AG09309 (cell line): ENCODE measurements at places on chromosomes 2 and 18.
A peak's percentile ranks its signal among the peaks of the same experiment; 100 is the strongest.

- DNase-seq: no peak
These were observed 89.6 kb downstream of the TCF7L1 start for GRCh38 chr2:85222792-85223191.

DNA sequence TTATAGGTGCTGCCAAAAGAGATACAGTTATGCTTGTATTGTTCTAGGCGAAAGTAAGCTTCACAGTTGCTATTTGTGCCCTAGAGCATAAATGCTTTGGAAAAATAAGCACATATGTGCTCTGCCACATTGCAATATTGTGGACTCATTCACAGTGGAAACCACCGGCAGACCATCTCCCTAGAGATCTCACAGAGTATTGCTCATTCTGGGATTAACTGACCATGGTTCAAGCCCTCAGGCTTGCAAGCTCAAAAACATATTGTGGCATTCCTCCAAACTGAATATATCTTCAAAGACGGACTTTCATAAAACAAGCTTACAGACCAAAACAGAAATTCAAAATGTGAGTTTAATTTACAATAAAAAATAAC lies 158.2 kb upstream of the CCDC150 start:
- DNase-seq: peak; percentile 91

DNA sequence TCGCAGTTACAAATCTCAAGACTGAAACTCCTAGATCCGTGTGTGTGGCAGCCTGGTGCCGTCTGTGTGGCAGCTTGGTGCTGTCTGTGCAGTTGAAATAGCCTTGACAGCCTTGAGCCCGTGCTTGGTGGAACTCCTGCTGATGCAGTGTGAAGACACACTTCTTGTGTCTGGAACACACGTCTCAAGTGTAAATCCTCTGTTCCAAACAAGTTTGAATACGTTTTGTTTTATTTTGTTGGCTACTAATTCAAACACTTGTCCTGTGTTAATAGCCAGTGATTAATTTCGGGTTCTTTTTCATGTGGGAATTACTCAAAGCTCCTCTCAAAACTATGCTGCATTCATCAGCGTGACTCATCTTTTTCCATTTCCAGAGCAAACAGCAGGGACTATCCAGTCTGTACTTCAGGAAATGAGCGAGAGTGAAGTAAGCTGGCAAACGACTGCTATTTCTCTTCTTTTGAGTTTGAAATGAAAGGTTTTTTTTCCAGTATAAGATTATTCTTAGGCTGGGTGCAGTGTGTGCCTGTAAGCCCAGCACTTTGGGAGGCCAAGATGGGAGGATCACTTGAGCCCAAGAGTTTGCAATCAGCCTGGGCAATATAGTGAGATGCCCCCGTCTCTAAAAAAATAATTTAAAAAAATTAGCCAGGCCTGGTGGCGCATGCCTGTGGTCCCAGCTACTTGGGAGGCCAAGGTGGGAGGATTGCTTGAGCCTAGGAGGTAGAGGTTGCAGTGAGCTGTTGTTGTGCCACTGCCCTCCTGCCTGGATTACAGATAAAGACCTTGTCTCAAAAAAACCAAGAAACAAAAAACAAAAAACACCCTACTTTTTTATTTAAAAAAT lies 152.9 kb downstream of the SPP2 start:
- peak; percentile 77 for DNase-seq

DNA sequence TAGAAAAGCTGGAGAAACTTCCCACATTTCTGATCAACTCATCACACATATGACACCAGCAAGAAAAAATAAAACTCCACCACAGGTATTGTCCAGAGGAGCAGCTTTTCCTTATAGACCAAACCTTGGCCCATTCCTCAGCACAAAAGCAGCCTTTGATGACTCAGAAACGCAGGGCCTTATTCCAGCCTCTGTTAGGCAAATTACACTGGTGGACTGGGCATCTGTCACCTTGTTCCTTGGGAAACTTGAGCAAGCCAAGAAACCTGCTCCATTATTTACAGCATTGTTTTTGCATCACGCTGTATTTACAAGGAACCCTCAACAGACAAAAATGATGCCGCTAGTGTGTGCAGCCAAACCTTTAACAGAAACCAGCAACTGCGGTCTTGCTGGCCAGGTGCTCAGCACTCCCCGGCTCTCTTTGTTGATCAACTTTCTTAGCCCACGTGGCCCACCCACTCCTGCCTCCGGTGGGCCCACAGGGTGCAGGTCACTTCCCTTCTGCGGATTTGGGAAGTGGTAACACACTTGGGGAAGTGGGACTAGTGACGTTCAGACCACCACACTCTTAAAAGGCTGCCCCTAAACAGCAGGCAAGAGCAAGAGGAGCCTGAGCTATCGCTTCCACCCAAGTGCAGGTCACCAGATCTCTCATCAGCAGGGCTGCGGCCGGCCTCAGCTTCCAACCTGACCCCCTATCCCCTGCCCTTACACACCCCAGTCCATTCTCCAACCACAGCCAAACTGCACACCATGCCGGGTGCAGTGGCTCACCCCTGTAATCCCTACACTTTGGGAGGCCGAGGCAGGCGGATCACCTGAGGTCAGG lies 1.5 kb downstream of the AP1S3 start:
- no peak for DNase-seq

- DNase-seq: no peak
These were observed 27.3 kb upstream of the MLPH start for GRCh38 chr2:237459741-237460174.

GRCh38 chr2:240439698-240440151 lies 4.3 kb downstream of the GPC1 start:
- no peak for DNase-seq

GRCh38 chr18:42936289-42936688 lies 179.2 kb downstream of the RIT2 start:
- DNase-seq: no peak

- no peak for DNase-seq
These were observed 120.7 kb upstream of the ZC3H15 start for GRCh38 chr2:186365406-186365805.

GRCh38 chr18:46341986-46342525 lies 237.9 kb downstream of the HAUS1 start:
- DNase-seq: no peak

- DNase-seq: peak; percentile 25
These were observed 42.9 kb downstream of the QPCT start for GRCh38 chr2:37387148-37387835.

DNA sequence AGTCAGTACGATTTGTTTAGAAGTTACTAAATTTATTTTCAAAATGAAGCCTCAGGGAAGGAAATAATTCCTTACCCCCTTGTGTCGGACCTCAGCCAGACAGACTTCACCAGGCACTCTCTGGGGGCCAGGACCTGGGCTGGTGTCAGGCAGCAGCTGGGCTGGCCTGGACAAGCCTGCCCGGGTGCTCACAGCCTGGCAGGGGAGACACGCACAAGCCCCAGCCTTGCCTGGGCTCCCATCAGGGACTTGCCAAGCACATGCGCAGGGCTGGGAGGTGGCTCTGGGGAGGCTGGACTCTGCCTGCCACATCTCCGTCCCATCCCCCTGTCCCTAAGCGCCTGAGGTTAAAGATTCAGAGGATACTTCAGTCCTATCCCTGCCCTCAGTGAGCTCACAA lies 56.8 kb upstream of the HS6ST1 start:
- DNase-seq: no peak

GRCh38 chr18:14776801-14777200 lies 28.8 kb downstream of the ANKRD30B start:
- no peak for DNase-seq

DNA sequence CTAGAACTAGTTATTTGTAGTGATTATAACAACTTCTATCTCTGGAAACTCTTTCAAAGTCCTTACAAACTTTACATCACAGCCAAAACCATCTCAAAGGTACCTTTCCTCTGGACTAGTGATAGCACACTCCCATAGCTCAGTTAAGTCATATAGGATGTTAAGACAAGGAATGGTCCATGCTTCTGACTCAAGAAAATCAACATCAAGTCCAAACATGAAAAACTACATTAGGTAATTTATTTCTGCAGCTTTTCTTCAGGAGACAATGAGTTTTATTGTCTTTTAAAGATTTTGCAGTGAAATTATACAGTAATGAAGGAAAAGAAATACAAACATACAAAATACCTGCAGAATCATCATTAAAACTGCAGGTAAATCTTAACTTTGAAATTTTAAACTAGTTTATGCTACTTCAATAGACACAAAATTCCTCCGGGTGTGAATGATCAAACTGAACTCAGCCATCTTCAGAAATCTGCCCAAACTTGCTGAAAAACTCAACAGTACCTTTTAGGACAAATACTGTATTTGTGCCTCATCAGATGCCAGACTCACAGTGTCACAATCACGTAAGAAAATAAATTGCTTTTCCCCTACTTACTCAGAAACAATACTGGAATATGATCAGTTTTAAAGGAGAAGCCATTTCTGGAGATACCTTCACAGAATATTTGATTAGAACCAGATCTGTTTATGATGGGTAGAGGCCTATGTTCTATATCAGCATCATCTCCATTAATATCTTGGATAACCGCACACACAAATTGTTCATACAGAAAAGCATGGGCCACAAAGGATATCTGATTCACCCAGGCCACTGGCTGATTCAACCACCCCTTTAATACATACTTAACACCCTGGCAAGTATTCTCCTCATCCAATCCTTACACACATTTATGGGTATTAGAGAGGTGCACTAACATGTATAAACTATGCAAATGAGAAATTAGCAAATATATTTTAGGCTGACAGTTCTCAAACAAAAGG lies 2.6 kb downstream of the TMEM131 start:
- no peak for DNase-seq

DNA sequence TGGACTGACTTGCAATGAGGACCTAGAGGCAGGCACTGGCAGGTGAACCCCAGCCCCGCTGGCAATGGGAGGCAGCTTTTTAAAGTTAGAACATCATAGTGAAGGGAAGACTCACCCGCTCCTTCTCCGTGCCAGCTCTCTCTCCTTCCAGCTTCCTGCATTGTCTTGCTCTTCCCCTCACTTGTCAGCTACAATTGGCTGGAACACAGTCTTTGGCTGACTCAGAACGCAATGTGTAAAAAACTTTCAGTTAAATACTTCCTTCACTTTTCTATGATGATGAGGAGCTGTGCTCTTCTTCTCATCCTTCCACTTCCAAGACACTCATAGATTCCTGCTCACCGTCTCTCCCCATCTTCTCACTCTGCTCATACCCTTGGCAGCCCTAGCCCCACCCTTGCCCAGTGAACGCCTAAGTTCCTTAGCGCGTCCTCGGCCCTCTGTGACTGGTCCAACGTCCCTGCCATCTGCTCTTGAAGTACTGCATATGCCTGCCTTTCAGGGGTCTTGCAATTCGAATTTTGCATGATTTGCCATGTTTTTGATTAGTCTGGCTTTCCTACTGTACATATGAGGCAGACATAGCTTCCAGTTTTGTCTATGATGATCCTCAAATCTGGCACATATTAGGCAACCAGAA lies 118.0 kb upstream of the TMEM200C start:
- DNase-seq: no peak

DNA sequence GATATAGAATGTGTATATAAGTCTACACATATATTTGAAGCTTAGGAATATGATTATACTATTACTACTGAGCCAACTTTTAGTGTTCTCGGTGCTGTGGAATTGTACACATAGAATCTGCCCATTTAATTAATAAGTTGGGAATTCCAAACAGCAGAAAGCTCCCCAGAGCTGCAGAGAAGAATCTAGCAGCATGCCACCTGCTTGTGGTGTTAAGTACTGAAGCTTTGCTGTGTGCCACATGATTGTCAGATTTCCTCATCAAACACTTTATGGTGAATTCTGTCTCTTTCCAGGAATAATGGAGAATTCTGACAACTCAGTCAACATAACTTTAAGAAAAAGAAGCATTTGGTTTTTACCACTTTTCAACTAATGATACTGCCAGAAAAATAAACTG lies 117.8 kb downstream of the WDSUB1 start:
- no peak for DNase-seq

DNA sequence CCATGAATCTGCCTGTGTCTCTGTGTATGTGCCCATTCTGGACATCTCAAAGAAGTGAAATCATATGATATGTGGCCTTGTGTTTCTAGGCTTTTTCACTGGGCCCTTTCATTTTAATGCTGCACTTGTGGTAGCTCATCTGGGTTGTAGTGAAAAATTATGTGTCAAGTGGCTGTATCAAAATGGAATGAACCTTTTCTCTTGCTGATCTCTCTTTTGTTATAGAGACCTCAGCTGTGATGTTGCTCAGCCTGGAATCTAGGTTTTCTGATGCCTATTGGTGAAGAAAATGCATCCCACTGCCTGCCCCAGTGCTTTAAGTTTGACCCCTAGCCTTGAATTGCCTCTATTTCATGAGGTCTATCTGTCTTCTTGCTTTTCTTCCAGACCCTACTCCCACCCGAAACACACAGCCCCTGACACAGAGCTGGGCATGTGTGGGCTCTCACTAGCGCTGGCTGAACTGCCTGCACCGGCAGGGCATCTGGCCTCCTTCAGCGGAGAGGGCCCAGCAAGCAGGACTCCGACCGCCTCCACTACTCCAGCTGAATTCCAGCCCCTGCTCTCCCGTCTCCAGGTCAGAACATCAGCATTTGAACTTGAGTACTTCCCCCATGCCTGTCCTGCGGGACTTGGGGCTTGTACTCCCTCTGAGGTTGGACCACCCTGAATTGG lies 175.8 kb upstream of the MSH6 start:
- DNase-seq: no peak

DNA sequence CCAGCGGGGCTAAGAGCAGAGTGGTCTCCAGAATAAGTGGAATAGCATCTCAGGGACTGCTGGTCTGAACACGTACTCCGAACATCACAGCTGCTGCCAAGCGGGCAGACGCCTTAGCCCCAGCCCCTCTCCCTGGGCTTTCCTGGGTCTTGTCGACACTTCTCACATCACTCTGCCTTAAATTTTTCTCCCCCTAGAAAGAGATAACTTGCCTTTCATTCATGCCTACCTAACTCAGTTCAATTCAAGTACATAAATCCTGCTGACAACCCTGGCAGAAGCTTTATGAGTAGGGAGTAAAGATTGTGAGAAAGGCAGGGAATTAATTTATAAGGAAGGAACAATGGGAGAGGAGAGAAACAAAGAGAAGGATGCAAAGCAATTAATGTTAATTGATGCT lies 202.9 kb upstream of the TNP1 start:
- no peak for DNase-seq

GRCh38 chr18:79799619-79800370 lies 2.1 kb downstream of the KCNG2 start:
- no peak for DNase-seq

GRCh38 chr2:227480528-227480927 lies 8.6 kb downstream of the AGFG1 start:
- no peak for DNase-seq

DNA sequence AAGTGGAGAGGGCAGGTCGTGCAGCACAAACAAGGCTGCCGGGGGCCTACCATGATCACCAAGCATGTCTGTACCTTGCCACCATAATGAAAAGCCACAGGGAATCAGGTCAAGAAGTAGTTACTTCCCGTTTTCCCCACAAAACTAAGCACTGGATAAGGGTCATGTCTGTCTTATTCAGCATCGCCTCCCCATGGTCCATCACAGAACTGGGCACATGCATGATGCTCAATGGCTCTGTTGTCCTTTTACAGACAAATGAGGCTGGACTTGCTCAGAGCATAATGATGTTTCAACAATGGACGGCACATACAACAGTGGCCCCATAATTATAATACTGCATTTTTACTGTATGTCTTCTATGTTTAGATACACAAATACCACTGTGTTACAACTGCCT lies 27.5 kb downstream of the REEP1 start:
- DNase-seq: no peak

GRCh38 chr2:200377355-200378336 lies 71.2 kb downstream of the SPATS2L start:
- no peak for DNase-seq
